Fibroblast of lung (primary cell): ENCODE measurements at places on chromosomes 4 and X. TPM values are rescaled to one million over a fixed set of nuclear protein-coding genes. Genes with fewer than 3 reads are reported as not detected.

The FAAH2 gene
- total RNA-seq, result under 0.01 and 0.33 TPM in 2 replicates

The BLTP1 gene
- 90.7 and 130 TPM in 2 replicates for total RNA-seq

The CSN1S1 gene
- not detected in 2 replicates for total RNA-seq

The NPNT gene
- 5.9 and 20.3 TPM in 2 replicates for total RNA-seq

GRCh38 chr4:173418639-173419038, 19.7 kb upstream of the SCRG1 start:
- DNase-seq, result no peak

GRCh38 chrX:40326186-40326965, 228.6 kb upstream of the BCOR start:
- DNase-seq, result no peak

GRCh38 chrX:50586407-50586806, 115.8 kb upstream of the DGKK start:
- DNase-seq, result no peak

DNA sequence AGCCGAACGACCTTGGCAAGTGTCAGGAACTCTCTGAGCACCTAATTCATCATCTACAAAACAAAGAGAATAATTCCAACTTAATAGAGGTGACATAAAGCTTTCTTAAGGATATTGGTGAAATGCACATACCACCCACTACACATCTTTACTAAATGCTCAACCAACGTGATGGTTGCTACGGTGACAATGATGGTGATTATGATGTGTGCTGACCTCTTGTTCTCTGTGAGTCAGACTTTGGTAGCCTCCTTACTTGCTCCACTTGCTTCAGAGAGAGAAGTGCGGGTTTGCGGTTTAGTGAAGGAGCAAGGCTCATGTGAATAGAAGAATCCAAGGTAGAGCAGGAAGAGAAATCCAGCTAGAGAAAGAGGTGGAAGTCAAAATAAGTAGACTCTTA, 52.8 kb upstream of the CLNK start:
- DNase-seq, result peak; percentile 79

- peak; percentile 28 for DNase-seq
Measured at GRCh38 chr4:26931966-26932365, 71.3 kb downstream of the STIM2 start.

DNA sequence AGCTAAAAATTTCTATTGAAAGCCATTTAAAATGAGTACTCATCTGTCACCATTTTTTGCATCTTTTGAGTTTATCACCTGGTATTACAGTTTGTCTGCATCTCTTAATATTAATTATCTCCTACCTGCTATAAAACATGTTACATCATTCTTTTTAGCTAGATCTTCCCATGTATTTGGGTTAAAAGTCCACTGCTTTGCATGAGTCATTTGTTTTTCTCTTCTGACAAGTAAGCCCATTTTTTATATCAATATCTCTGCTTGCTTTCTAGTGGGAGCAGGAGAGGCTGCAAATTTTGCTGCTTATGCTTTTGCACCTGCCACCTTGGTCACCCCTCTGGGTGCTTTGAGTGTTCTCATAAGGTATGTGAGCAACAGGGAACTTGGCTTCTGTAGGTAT, 16.1 kb downstream of the NIPAL1 start:
- DNase-seq, result no peak

- peak; percentile 26 for DNase-seq
Measured at GRCh38 chrX:10884246-10884645, 226.9 kb upstream of the HCCS start.

GRCh38 chr4:102143433-102143832, 201.8 kb downstream of the SLC39A8 start:
- no peak for DNase-seq

DNA sequence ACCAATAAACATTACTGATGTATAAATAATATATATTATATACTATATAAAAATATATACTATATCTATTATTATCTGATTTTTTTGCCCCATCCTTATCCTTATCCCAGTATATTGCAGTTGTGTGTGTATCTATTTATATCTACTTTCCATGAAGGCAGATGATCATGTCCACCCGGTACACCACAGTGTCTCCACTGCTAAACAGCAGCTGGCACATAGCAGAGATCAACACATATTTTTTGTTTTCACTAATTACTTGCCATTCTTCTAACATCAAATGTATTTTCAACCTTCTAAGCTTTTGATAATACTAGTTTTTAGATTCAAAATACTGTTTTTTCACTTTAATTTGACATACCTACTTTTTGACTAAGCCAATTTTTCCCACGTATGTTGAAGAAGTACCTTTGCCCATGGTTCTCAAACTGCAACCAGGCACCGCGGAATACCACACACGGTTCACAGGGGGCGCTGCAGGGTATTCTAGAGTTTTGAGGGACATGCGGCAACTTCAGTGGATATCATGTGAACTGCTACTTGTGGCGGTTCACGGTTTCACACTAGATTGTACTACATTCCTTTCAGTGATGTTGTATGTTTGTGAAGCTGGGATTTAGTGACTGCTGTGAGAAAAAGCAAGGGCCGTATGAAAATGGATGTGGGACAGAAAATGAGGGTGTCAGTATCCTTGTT, 182.5 kb upstream of the NPY2R start:
- DNase-seq, result peak; percentile 13

DNA sequence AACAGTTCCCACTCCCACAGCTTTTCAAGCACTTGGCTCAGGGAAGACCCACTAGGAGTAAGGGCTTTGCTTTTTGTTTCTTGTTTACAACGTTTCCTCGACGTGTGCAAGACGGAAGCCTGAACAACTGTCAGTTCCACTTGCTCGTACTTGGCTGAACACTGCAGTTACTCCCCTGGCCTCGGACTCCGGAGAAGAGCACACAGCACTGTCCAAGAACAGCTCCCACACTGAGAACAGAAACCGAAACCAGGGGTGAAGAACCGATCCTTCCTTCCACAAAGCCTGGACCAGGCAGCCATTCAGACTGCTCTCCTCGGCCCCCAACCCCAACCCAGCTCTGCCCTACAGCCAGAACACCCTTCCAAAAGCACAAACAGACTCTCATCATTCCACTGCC, 25.5 kb downstream of the IRF2 start:
- DNase-seq, result peak; percentile 83

GRCh38 chrX:3231766-3232165, 114.7 kb downstream of the MXRA5 start:
- peak; percentile 68 for DNase-seq

GRCh38 chrX:123962006-123962467, 531 bp downstream of the STAG2 start:
- DNase-seq, result no peak

GRCh38 chrX:132272826-132273225, 53.6 kb upstream of the RAP2C start:
- no peak for DNase-seq

GRCh38 chr4:3019145-3019846, 55.0 kb downstream of the HTT-AS start:
- DNase-seq, result no peak

GRCh38 chr4:75710246-75710645, 14.1 kb upstream of the USO1 start:
- DNase-seq, result peak; percentile 53

DNA sequence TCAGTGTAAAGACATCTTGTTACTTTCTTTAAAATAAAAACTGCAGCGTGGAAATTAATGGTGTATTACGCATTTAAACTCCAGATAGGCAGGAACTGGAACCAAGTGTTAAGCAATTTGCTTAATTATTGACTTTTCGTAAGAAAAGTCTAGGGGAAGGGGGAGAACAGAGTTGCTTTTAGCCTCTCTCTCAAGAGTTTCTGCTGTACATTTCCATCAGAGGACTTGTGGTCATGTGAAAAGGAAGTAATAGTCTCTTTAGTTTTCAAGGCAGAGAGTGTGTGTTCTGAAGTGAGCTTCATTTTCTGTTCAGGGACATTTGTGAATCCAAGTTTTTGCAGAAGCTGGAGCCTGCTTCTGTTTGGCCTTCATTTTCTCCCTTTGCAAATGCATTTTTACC, 127.2 kb downstream of the UBE2K start:
- DNase-seq, result no peak

DNA sequence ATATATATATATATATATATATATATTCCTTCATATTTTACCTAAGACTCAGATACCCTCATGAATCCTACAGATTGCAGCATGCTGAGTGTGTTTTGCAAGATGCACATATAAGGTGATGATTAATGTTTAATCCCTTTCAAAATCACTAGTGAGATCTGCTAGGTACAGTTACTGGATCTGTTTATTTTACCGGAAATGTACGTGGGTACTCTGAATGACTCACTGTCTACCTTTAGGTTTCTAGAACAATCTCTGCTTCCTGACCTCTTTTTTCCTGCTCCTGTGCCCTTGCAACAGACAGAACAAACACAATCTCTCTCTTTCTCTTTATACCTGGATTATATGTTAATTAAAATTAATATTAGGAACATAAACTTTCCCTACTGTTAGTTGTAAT, 379.6 kb downstream of the FAM133A start:
- DNase-seq, result no peak
